ENCODE measurements at places on chromosomes 3 and 15.

DNA sequence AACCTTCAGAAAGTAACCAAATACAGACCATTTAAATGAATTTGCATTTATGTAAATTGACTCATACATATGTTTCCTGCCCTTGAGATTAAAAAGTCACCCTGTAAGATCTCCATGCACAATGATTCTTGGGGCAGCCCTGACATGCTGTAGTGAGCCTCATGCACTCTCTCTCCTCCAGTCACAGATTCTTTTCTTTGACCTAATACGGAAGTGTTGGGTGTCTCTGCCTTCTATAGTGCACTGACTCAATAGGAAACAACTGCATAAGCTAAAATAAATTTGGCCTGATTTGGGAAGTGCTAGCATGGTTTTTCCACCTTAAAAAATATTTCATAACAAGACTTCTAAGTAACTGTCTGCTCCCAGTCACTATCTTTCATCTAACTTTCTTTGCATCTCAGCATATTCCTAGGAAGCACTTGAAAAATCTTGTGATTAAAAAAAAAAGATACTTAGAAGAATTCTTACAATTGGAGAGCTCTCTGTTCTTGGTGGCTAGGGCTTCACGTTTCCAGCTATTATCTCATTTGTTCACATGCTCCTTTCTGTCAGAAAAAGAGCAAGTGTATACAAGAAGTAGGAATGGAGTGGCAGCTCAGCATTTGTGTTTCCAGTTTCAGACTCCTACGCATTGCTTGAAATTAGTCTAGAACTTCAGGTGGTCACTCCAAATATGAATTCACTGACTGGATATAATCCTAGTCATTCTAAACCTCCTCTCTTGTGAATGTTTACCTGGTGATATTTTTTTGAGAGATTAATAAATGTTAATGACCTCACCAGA lies 207.9 kb upstream of the COL8A1 start:
- no peak for DNase-seq

GRCh38 chr15:38878026-38878425 lies 313.4 kb upstream of the RASGRP1 start:
- no peak for DNase-seq

GRCh38 chr15:67831363-67831762 lies 6.1 kb downstream of the SKOR1 start:
- no peak for DNase-seq

DNA sequence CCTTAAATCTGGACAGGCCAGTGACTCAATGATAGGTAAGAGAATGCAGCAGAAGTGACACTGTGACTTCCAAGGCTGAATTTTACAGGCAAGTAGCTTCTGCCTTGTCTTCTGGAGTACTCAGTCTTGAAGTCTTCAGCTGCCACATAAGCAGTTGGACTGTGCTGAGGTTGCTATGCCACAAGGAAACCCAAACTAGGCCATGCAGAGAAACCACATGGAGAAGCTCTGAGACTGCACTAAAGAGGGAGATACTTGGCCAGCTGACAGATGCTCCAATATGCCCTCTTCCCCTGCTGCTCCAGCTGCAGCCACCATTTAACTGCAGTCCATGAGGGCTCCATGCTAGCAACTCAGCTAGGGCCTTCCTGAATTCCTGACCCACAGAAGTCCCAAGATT lies 119.4 kb upstream of the GADL1 start:
- no peak for DNase-seq

DNA sequence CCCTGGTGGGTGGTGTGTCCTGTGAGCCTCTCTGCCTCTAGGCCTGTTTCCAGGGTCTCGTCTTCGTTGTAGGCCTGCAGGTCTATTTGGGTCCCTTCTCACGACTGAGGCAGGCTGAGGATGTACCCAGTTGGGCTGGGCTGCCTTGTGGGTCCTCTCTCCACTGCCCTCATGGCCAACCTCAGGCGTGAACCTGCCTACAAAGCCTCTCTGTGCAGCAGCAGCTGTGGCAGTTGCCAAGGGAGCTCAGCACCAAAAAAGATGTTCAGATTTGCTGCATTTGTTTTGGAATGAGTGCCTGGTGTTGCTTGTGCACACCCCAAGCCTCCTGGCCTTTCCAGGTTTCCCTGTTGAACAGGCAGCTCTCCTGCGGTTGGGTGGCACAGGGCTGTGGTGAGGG lies 13.4 kb downstream of the KLF13 start:
- no peak for DNase-seq

- no peak for DNase-seq
Observed at GRCh38 chr15:78840661-78841375, 29.6 kb upstream of the ADAMTS7 start.

GRCh38 chr3:68345781-68346180 lies 586.6 kb downstream of the TAFA4 start:
- DNase-seq, result no peak

GRCh38 chr15:101694261-101694660 lies 30.0 kb downstream of the TARS3 start:
- no peak for DNase-seq

GRCh38 chr3:152444029-152444641 lies 175.4 kb downstream of the MBNL1 start:
- peak; percentile 65 for DNase-seq

- peak; percentile 27 for DNase-seq
Observed at GRCh38 chr3:42117175-42118008, 26.2 kb downstream of the TRAK1 start.

DNA sequence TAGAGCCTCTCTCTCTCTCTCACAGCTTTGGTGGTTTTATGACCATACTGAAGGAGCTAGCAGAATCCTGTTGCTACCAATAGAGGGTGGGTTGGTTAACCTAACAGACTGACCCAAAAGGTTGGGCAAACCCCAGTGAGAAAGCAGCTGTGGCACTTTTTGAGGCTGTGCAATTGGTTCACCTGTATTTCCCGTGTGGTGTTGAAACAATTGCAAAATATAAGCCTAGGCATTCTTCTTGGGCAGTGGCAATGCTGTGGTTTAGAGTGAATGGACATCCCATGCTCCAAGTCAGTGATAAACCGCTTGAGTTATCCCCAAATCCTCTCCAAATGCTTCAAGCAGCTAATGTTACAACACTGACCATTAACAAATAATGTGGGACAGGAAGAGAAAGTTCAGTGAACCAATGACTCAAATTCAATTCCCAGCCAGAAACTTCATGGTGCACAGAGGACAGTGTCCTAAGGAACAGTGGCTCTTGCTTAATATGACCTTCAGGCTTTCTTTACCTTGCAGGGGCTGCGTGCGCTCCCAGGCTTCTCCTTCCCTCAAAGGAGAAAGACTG lies 261.9 kb upstream of the ICE2 start:
- DNase-seq, result peak; percentile 48

DNA sequence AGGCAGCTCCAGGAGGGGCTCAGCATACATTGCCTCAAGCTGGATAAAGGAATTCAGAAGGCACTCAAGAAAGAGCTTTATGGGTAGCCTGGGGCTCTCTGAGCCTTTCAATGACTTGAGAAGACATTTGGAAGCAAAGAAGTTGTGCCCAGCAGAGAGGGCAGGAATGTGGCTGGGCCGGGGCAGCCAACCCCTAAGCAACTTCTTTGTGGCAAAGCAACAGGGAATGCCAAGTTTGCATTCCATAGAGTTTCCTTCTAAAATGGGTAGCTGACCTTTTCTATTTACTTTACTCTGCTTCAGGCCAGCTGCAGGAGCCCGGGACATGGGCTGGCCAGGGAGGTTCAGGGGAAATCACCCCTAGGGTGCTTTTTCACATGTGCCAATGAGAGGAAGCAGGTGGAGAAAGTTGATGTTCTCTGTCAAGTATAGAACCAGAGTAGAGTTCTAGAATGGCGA lies 45.6 kb downstream of the CCDC12 start:
- peak; percentile 52 for DNase-seq

GRCh38 chr3:141561426-141562034 lies 74.7 kb downstream of the RASA2 start:
- peak; percentile 54 for DNase-seq

DNA sequence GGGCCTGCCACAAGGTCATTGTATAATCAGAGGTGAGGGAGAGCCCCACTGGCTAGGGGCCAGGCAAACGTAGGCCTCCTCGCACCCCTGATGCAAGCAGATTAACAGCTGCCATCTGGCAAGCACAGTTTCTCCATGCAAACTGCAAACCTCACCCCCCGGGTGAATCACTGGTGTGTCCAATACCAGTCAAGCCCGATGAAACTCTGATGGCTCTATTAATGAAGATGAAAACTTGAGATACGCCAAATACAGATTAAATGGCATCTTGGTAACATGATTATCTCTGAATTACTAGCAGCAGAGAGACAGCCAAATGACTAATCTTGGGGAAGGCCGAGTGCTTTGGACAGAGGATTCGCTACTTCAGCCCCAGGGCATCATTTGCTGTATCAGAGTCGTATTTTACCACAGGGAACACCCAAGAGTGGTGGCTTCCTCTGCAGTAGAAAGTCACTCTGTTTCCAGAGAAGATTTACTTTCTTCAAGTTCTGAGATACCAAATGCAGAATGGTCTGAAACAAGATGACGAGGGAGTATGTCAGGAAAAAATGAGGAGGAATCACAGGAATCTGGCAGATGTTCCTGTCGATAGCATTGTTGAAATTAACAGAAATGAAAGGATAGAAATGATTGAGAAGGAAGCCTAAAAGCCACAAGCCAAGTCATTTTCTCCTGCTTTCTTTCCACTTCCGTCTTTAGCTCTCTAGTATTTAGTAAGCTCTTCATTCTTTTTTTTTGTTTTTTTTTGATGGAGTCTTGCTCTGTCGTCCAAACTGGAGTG lies 96.2 kb upstream of the NR2F2 start:
- DNase-seq, result peak; percentile 83

DNA sequence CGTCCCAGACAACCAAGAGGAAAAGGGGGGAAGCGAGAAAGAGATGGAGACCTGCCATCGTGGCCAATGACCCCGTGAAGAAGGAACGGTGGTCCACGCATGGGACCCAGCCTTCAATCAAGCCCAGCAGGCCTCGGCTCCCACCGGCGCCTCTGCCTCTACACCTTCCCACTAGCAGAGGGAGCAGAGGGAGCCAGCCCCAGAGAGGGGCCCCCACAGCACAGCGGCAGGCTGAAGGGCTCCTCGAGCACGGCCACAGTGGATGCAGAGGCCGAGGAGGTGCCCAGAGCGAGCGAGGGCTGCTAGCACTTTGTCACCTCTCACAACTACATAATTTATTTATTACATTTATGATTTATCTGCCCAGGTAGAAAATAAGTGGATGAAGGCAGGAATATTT lies 68.4 kb upstream of the TOPAZ1 start:
- DNase-seq, result no peak

DNA sequence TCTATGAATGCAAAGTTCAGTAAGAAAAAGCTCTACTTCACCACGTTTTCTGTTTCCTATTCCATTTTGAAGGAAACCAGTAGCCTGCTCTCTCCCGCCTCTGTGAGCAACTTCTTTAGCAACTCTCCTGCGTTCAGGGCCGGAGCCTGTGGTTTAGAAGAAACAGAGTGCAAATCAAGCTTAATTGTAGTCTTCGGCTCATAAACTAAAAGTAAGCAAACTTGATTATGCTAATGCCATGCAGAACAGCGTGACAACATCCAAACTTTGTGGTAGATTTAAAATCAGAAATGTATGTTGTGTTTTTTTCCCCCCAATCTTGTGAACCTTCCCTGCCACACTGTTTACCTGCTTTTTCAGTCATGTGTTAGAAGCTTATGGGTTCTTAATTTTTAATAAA lies 87.4 kb downstream of the SEMA6D start:
- no peak for DNase-seq

DNA sequence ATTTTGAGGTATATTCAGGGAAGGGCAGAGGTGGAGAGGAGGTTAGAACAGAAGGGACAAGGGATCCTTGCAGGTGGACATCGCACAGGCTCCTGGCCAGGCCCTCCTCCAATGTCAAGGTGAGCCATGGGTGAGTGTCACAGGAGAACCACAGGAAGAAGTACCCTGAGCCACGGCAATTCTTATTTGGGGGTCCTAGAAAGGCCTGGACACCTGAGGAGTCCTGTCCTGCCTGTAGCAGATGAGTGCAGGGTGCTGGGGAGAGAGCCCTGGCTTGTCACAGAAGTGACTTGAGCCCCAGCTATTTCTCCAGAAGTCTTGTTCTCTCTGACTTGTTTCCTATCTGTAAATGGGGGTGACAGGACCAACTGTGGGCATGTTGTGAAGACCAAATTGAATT lies 4.3 kb downstream of the SLC6A20 start:
- no peak for DNase-seq

GRCh38 chr3:49017971-49018706 lies at the start of gene DALRD3:
TSS of gene DALRD3 (minus strand) at chr3:49018580. CDS start at chr3:49018564, 16 bp downstream.
- peak; percentile 54 for DNase-seq

DNA sequence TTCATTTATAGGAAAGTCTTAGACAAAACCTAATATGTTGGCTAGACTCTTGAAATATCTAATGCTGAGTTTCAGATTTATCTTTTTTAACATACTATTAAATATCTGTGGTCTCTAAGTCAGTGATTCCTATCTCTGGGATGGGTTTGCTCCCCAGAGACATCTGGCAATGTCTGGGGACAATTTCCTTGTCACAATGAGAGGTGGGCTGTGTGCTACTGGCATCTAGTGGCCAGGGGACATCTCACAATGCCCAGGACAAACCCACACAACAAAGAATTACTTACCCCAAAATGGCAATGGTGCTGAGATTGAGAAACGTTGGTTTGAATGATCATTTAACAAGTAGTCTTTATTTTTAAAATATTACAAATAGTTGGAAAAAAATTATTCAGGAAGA lies 602.1 kb downstream of the MAGI1 start:
- no peak for DNase-seq

DNA sequence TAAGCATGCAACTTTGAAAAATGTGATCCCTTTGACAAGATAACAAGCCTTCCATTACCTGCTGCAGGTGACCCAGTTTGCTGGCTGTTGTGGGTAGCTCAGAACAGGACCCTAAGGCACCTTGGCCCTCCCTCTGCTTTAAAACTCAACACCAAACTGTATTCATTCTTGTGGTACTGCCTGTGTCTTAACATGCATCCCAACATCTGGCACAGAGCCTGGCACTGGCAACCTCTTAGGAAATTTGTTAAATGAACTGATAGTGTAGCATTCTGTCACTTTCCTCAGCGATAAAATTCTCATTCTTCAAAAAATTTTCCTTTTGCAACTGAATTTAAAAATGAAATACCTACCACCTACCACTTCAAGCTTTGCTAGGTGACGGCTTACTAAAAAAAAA lies 287.3 kb upstream of the ADAMTS9 start:
- peak; percentile 17 for DNase-seq

DNA sequence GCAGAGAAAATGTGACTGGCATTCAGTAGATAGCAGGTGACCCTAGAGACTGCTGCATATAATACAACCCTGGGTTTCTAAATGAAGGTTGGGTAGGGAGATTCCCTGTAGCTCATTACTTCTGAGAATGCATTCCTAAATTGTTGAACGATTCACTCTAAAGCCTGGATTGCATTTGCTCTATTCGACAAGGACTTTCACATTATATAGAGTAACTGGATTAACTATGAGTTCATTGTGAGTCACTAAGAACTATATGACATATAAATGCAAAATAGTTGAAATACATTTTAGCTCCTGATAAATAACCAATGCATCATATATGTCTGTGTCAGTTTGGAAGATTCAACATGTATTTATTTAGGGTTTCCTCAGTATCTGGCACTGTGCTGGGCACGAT lies 294.7 kb upstream of the CCDC54 start:
- no peak for DNase-seq

GRCh38 chr3:154851644-154852043 lies 228.5 kb upstream of the MME start:
- DNase-seq, result no peak
